ENCODE measurements at places on chromosomes 13 and 19. TPM values are rescaled to one million over a fixed set of nuclear protein-coding genes. Genes with fewer than 3 reads are reported as not detected.

The ATP4B gene
- not detected for total RNA-seq

The MUC16 gene
- total RNA-seq, result not detected

The ARHGAP35 gene
- 23.9 TPM for total RNA-seq

The CEACAM16 gene
- total RNA-seq, result not detected

The RNASEH2A gene
- total RNA-seq, result 64.0 TPM

The DLL3 gene
- total RNA-seq, result 0.29 TPM

Measured in activated CD8-positive, alpha-beta T cell treated with anti-CD3 and anti-CD28 coated beads, Interleukin-2, amount 10 ng/mL, durations not matched to agents 7 days and 5 days (primary cell).